ENCODE measurements at places on chromosomes 2 and 18.

GRCh38 chr2:190840569-190841172 is 40.0 kb upstream of the GLS start:
- DNase-seq = no peak

GRCh38 chr2:190575263-190575662 is 40.7 kb upstream of the NEMP2 start:
- no peak for DNase-seq

- no peak for DNase-seq
Measured at GRCh38 chr2:85423525-85423924, 5.0 kb downstream of the SH2D6 start.

DNA sequence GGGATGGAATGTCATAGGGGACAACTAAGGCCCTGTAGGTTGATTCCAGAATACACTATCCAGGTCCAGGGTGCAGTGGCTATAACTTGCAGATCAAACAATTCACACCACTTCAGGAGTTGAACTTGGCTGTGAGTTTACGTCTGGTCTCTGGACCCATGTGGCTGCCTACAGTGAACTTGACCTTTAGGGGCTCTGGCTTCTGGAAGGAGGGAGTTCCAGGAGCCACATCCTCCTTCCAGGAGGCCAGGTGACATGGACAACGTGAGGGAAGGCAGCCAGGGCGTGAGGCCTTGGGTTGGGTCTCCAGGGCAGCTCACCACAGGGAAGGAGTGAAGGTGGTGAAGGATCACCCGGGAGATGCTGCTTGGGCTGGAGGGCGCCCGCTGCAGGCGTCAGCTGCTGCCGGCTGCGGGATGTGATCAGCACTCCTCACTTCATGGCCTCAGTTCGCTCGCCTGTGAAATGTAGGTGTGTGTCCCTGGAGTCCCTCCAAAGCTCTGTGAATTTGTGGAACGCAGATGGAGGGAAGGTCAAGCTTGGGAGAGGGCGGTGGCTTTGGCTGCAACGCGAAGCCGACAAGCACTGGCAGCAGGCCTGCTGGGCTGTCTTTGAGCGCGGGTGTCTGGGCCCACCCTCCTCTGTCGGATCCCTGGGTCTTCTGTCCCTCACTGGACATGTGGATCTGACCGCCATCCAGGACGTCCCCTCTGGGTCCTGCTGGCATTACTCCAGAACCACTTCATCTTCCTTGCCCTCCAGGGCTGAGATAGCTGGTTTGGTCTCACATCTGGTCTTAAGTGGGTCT is 146.5 kb downstream of the GLI2 start:
- DNase-seq = no peak

DNA sequence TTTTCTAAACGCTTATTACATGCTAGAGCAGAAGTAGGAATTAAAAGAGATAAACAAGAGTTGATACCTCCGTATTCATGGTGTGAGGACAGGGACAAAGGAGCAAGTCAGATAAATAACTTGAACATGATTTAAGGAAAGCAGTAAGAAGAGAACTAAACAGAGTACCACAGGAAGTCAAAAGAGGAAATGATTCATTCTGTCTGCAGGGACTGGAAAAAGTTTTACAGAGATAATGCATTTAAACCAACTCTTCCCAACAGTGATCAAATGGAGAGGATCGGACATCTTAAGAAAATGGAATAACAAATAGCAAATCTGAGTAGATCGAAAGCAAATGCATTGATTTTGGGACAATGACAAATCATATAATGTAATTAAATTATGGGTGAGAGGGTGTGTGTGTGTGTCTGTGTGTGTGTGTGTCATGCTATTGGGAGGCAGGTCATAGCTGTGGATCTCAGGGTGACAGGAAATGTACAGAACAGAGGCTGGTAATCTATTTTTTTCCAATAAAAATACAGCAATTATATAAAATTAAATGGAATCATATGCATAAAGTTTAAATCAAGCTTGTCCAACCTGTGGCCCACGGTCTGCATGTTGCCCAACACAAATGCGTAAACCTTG is 113.4 kb downstream of the MC4R start:
- DNase-seq = no peak

DNA sequence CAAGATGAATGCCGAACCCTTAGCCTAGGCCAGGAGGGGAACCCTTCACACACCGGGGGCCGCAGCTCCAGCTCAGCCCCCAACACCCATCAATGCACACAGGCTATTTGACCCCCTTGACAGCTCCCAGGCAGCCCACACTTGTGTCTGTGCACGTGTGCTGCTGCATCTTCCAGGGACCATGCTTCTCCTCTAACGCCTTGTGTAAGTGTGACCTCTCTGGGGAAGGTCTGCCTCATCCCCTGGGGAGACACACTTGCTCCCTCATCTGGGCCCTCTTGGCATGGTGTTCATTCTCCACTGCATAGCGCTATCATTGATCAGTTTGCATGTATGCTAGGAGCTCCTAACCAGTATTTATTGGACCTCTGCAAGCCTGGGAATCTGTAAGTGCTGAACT is 120.0 kb upstream of the FHL2 start:
- DNase-seq = no peak

GRCh38 chr2:88831792-88832248 is 140.3 kb downstream of the RPIA start:
- no peak for DNase-seq

DNA sequence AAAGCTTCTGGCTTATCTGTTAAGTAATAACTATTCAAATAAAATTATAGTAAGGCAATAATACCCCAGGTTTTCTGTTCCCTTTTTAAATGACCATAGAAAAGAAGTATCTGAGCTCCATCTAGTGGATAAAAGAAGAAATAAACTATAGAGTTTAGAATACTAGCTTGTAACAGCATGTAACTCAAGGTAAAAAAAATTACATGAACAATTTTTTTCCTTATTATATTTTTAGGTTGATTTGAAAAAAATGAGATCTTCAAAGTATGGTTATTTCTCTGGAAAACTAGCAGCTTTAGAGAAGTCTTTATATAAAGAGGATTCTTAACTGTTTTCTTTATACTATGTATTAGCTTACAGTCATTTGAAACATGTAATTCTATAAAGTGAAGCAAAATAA is 58.1 kb downstream of the NCKAP1 start:
- DNase-seq = no peak

DNA sequence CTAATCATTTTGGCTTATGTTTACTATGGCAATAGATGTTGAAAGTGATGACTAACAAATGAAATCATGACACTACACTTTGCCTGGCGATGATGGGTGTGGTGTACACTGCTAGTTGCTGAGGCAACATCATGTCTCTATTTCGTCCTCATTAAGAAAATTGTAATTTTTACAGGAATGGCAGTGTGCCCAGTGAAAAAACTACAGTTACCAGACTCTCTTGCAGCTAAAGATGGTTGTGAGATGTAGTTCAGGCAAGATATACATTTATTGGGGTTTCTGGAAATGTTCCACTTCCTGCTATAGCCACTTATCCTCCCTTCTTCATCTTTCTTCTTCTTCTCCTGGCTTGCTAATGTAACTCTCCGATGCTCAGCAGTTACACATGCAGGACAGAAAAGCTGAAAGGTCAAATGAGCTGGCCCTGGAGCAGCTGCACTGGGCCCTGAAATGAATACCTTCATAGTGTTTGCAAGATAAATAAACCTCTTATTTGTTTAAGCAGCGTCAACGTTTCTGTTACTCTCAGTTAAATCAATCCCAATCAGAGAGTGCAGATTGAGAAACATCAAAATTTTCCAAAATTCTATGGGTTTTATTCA is 46.0 kb downstream of the SOCS6 start:
- no peak for DNase-seq

GRCh38 chr2:53473775-53474311 is 293.8 kb upstream of the CHAC2 start:
- DNase-seq = no peak

DNA sequence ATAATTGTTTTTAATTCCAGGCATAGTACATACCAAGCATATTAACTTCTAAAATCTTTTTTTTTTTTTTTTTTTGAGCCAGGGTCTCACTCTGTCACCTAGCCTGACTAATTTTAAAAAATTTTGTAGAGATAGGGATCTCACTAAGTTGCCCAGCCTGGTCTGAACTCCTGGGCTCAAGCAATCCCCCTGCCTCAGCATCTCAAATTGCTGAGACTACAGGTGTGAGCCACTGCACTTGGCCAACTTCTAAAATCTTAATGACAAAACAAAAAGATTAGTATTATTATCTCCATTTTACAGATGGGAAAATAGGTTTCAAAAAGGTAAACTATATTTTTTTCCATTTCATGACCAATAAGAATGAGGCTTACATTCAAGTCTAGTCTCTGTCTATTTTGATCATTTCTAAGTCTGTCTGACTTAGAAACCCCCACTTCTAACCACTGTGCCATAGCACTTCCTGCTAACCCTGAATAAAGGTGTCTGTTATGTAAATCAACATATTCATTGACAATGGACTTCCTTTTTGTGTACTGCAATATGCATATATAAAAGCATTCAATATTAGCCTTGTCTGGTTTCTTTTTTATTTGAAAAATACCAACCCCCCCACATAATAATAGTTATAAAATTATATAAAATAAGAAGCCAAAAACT is 28.7 kb upstream of the ZEB2 start:
- no peak for DNase-seq

GRCh38 chr18:72161691-72162090 is 382.5 kb downstream of the CBLN2 start:
- no peak for DNase-seq

- no peak for DNase-seq
Measured at GRCh38 chr2:57141269-57141668, 905.3 kb upstream of the VRK2 start.

DNA sequence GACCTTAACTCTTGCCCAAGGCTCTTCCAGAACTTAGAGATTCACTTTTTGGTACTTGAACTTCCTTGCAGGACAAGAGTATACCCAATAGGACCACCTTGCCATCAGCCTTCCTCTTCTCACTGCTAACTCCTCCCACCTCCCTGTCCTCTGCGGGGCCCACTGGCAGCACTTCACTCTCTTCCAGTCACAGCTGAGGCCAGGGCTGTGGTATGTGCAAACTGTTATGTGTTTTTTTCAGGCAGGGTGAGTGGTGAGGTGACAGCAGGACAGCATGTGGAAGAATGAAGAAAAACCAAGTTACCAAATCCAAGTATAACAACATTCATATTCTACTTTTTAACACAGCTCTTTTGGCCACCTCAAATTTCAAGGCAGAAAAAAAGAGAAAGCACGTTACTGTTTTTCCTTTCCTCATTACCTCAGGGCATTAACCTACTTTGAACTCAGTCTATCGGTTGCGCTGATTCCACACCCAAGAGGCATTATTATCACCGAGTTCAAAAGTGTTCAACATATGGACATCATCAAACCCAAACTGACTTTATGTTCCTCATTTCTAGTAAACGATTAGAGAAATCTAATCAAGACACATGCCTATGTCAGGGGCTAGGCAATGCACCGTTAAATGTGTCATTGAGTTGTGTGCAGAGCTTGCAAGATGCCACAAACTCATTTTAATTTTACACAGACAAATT is 605.2 kb upstream of the SYT4 start:
- DNase-seq = no peak

- no peak for DNase-seq
Measured at GRCh38 chr2:204203704-204204103, 267.1 kb downstream of the ICOS start.

DNA sequence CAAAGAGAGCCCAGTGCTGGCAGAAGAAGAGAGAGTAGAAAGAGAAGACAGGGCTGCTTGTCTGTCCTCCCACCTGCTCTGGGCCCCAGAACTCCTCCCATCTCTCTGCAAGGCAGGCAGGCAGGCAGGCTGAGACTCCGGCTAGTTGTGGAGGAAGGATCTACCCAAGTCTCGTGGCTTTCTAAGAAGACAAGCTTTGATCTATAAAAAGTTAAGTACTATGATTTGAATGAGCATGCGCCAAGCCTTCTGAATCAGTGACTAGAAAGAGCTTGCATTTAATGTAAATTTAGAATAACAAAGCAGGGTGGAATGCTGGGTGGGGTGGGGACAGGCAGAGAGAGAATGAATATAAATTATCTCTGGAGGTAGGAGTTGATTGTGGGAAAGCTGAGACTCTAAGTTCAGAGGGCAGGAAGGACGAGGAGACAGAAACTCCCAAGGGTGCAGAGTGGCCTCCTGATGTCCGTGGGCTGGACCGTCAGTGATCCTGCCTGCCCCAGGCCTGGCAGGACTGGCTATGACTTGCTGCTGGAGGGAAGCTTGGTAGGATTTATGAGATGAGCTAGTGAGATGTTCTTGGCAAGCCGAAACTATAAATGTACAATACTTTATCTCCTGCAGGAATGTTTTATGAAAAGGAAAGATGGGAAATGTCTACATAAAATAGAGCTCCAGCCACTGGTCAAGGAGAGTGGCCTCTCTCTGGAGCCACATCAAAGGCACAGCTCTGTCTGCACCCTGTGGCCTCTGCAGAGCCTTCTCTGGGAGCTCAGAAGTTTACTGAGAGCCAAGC is 447.5 kb downstream of the TNS1 start:
- no peak for DNase-seq

GRCh38 chr2:238928520-238929241 is 80.8 kb downstream of the TWIST2 start:
- DNase-seq = no peak

GRCh38 chr2:200618590-200619021 is 32.8 kb downstream of the AOX1 start:
- DNase-seq = no peak

GRCh38 chr2:136110526-136110925 is 7.4 kb downstream of the CXCR4 start:
- DNase-seq = no peak

- no peak for DNase-seq
Measured at GRCh38 chr2:64405581-64406406, 48.2 kb upstream of the LGALSL start.

DNA sequence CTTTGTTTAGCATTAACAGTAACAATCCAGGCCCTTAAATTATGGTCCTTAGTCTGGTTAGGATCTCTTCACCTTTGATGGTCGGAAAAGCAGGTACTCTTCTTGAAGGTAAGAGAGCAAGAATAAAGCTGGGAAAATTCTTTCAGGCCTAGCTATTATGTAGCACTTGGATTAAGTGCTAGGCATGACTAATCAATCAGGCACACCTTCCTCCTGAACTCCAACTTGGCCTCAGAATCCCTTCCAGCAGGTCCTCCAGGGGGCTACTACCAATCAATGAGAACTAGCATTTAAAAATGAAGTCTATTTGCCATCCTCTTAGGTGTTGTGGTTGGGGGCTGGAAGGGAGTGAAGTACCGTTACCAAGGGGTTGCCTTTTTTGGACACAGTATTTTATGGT is 3.7 kb downstream of the SMYD1 start:
- no peak for DNase-seq

DNA sequence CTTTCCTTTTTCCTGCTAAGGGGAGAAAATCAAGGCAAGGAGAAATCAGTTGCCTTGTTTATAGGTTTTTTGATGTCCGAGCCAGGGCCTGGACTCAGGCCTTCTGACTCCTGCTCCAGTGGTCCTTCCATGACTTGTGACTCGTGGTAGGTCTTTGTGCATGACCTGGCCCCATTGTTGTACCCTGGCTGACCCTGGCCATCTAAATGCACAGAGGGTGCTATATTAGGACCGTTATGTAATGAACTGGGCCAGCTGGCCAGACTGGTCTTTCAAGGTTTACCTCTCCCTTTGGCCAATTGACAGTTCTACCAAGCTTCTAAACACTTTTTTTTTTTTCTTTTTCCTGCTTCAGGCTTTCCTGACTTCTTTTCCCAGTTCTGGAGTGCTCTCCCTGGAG is 81.1 kb downstream of the SETBP1 start:
- no peak for DNase-seq

- no peak for DNase-seq
Measured at GRCh38 chr2:174595891-174596397, 1.7 kb downstream of the WIPF1 start.

GRCh38 chr18:37564711-37565100 is 892 bp downstream of the CELF4 start:
- DNase-seq = no peak

- DNase-seq = no peak
Measured at GRCh38 chr18:3604498-3605408, 154.8 kb downstream of the TGIF1 start.

- no peak for DNase-seq
Measured at GRCh38 chr2:23296691-23297090, 88.3 kb upstream of the KLHL29 start.

All from activated CD8-positive, alpha-beta memory T cell treated with anti-CD3 and anti-CD28 coated beads for 1 hour (primary cell).